ENCODE measurements at places on chromosomes 6 and 20. TPM values are rescaled to one million over a fixed set of nuclear protein-coding genes. Genes with fewer than 3 reads are reported as not detected.

CST5 gene
- not detected for total RNA-seq

DLL1 gene
- not detected for total RNA-seq

CCM2L gene
- total RNA-seq, result not detected

DST gene
- 5.4 TPM for total RNA-seq

KIAA0408 gene
- total RNA-seq, result 11.6 TPM

ULBP2 gene
- total RNA-seq, result 1.8 TPM

EIF2S2 gene
- 106 TPM for total RNA-seq

RAB44 gene
- total RNA-seq, result 0.15 TPM

FOXP4 gene
- total RNA-seq, result 7.9 TPM

WFDC5 gene
- total RNA-seq, result 0.73 TPM

FGD2 gene
- 4.7 TPM for total RNA-seq

LRRC1 gene
- total RNA-seq, result 4.1 TPM

FOXQ1 gene
- not detected for total RNA-seq

SLC32A1 gene
- not detected for total RNA-seq

VGLL2 gene
- not detected for total RNA-seq

TRERF1 gene
- total RNA-seq, result 17.4 TPM

FBXO30 gene
- total RNA-seq, result 5.0 TPM

PTK6 gene
- 2.3 TPM for total RNA-seq

EBF4 gene
- total RNA-seq, result 2.7 TPM

TM9SF4 gene
- 37.6 TPM for total RNA-seq

OR2J3 gene
- not detected for total RNA-seq

LY86 gene
- 1.7 TPM for total RNA-seq

All from activated CD4-positive, alpha-beta memory T cell treated with anti-CD3 and anti-CD28 coated beads, Interleukin-2, amount 10 ng/mL, durations not matched to agents 7 days and 5 days (primary cell).